ENCODE measurements at places on chromosomes 13 and 19.

DNA sequence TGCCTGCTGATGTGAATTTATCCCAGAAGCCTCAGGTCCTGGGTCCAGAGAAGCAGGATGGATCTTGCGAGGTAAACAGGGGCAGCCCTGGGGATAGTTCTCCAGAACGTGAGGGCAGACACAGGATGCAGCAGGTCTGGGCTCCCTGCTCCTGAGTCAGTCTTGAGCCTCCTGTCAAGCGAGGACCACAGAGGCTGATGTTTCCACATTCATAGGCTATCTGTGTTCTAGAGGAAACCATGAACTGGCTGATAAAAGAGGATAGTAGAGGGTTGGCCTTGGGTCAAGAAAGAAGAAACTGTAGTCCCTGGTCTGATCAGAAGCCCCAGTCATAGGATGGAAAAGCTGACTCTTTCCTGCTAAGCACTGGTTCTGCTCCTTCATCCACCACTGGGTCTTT lies 2.2 kb downstream of the ZNF175 start:
- DNase-seq: no peak

DNA sequence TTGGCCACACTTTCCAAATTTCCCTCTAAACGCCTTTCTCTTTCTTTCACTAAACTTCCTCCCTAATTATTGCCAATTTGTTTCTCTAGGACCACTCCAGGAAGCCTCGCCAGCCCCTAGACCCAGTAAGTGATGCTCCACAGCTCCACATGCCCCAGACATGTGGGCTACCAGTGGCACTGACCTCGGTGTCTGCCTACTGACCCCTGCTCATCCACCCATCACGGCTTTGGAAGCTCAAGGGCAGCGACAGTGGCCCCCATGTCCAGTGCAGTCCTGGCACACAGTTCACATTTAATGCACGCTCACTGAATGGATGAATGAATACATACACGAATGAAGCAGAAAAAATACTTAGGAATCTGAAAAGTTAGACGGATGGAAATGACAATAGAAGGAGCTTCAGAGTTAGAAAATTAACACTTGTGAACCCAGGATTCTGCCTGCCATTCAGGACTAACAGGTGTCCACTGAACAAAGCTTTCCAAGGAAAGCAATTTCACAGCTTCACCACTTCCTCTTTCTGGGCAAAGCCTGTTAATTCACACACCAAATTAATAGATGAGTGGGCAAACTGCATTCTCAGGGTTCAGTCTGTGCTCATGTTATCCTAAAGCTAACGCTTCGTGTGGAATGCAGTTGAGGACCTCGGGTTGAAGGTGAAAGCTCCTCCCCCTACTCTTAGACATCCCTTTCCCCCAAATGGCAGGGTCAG lies 50.9 kb downstream of the CCDC70 start:
- no peak for DNase-seq

DNA sequence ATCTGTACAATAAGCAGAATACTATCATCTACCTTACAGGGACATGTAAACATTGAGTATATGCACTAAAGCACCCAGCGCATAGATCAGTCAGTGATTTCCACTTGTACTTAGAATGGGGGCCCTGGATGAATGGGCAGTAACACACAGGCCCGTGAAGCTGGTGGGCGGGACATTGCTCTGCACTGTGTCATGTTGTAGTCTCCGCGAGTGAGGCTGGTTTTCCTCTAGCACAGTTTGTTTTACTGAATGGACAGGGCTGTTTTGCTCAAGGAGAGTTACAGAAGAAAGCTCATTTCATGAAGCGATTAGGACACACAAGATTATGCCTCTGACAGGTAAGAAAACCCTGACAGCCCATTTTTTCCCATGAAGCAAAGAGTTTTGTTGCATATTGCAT lies 86.4 kb upstream of the SOX21 start:
- DNase-seq: no peak

DNA sequence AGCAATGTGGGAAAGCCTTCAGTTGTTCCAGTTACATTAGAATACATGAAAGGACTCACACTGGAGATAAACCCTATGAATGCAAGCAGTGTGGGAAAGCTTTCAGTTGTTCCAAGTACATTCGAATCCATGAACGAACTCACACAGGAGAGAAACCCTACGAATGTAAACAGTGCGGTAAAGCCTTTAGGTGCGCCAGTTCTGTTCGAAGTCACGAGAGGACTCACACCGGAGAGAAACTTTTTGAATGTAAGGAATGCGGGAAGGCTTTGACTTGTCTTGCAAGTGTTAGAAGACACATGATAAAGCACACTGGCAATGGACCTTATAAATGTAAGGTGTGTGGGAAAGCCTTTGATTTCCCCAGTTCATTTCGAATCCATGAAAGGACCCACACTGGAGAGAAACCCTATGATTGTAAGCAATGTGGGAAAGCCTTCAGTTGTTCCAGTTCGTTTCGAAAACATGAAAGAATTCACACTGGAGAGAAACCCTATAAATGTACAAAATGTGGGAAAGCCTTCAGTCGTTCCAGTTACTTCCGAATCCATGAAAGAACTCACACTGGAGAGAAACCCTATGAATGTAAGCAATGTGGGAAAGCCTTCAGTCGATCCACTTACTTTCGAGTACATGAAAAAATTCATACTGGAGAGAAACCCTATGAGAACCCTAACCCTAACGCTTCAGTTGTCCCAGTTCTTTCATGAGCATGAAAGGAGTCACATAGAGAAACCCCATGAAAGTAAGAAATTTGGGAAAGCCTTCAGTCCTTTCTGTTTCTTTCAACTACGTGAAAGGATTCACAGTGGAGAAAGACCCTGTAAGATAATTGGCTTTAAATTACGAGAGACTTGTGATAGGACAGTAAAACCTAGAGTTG lies 20.1 kb downstream of the ZNF627 start:
- no peak for DNase-seq

- no peak for DNase-seq
These were observed 75.1 kb downstream of the C13orf42 start for GRCh38 chr13:51035978-51036377.

GRCh38 chr19:7512400-7512851 lies 3.5 kb upstream of the ZNF358 start:
- no peak for DNase-seq

DNA sequence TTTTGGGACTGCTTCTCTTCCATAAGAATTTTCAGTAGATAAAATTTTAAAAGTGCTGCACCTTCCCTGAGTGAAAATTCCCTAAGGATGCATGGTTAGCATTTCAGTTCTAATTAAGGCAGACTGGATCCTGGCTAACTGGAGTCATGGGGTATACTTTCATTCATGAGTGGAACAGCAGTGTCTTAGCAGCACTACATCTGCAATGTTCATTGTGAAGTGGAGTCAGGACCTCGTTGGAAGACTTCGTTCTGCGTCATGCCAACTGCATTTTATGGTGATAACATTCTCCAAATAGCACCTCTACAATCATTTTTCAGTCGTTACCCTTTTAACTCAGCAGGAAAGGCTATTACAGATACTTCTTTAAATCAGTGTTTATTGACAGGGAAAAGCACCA lies 25.5 kb downstream of the PHF11 start:
- no peak for DNase-seq

DNA sequence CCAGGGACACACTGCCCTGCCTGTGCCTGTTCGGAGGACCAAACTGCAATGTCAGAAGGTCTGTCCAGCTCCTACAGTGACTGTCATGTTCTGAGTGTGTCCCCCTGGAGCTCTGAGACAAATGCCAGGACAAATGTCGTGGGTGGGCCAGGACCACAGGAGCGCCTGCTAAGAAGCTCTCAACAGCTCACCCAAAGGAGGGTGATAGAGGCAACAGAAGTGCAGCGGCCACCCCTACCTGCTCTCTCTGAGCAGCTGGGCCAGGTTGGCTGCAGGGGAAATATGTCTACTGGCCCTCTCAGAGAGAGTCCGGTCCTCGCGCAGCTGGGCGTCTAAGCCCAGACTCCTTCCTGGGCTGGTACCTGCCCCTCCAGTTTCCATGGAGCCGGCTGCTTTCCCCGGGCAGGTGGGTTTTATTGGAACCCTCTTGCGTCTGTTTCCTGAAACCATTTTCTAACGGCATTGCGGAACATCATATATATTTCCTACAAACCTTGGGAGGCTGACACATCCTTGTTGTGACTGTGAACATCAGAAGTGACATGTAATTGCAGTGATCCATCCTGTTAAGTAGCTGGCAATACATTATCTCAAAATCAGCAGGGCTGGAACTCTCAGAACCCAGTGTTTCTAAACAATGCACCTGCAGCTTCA lies 78.1 kb downstream of the CHST8 start:
- DNase-seq: no peak

GRCh38 chr19:50869479-50869878 lies 3.8 kb upstream of the KLK2 start:
- DNase-seq: no peak

GRCh38 chr19:10583036-10583776 lies 3.9 kb downstream of the AP1M2 start:
- no peak for DNase-seq

- DNase-seq: no peak
These were observed 6.0 kb upstream of the CTU1 start for GRCh38 chr19:51114087-51114729.

GRCh38 chr19:42554046-42554575 lies 25.8 kb upstream of the CEACAM1 start:
- no peak for DNase-seq
